ENCODE measurements at places on chromosomes 16 and 17.

DNA sequence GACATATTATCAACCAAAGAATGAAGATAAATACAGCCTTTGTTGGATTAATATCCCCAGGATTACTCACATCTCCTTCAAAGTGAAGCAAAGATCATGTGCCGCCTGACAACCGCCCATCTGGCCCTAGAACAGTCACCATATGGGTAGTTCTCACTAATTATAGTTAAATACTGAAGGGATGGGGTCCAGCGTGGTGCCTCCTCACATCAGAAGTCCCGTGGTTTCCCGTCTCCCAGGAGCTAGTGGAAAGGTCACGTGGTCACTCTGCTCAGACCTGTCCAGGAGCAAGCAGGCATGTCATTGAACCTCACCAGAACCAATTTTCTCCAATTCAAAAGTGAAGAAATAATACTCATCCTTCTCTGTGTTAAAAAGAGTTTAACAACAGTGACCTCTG is 434.5 kb downstream of the SHISA9 start:
- no peak for DNase-seq

GRCh38 chr16:8919089-8919933 is 37.2 kb downstream of the LITAFD start:
- DNase-seq = no peak

GRCh38 chr16:4700997-4701743 is 7.8 kb downstream of the NUDT16L1 start:
- no peak for DNase-seq

DNA sequence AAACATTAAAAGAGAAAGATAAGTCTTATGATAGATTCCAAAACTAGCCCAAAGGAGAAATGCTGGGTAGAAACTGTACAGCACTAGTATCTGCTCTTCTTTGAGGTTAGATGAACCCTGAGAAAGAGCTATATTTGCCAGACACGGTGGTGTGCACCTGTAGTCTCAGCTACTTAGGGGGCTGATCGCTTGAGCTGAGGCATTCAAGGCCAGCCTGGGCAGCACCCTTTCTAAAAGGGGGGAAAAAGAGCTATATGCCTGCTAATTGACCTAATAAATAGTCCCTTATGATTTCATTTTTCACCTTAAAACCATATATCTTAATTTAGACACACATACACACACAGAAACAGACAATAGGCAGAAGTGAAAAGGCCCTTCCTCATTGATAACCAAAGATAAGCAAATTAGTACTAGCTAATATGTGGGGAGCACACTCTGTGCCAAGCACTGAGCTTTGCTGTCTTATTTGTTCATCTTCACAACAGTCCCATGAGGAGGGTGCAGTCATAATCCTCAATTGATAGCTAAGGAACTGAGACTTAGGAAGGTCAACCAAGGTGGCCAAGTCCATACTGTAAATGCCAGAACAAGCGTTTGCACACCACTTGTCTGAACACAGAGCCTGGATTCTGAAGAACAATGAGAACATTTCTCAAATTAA is 56.6 kb upstream of the NLK start:
- DNase-seq = no peak

DNA sequence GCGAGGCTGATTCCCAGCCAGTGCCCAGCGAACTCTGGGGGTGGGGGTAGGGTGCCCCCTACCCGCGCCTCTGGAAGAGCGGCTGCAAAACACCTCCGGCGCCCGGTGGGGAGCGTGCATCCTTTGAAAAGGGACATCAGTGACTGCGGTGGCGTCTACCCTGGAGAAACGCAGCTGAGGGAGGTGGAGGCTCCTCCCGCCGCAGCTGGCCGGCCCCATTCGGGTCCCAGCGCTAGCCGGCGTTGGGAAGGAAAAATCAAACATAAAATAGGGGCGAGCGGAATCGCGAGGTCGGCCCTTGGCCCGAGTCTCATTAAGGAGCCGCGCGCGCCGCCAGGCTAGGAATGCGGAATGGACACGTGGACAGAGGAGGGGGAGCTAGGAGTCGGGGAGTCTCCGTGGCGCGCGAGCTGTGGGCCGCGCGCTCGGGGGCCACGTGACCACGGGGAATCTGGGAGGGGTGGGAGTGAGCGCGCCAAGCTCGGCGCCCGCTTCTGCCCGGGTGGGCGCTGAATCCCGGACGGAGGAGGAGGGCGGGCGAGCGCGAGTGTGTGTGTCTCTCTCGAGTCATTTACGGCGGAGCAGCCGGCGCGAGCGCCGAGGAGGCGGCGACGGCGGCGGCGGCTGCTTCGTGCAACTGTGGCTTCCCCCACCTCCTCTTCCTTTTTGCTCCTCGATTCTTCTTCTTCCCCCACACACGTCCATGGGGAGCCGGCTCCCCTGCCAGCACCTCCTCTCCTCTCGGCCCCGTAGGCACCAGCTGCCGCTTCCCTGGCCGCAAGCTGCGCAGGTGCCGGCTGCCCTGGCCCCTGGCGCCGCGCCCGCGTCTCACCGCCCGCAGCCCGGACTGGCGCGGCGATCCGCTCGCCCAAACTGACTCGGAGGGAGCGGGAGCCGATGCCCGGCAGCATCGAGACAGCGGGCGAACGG is at the start of gene TMEM132E:
Gene TMEM132E, plus strand, starts transcription at position 566 of the 930 bp plus-strand sequence. CDS start 1,495 bp downstream, outside the sequence.
- DNase-seq = no peak

DNA sequence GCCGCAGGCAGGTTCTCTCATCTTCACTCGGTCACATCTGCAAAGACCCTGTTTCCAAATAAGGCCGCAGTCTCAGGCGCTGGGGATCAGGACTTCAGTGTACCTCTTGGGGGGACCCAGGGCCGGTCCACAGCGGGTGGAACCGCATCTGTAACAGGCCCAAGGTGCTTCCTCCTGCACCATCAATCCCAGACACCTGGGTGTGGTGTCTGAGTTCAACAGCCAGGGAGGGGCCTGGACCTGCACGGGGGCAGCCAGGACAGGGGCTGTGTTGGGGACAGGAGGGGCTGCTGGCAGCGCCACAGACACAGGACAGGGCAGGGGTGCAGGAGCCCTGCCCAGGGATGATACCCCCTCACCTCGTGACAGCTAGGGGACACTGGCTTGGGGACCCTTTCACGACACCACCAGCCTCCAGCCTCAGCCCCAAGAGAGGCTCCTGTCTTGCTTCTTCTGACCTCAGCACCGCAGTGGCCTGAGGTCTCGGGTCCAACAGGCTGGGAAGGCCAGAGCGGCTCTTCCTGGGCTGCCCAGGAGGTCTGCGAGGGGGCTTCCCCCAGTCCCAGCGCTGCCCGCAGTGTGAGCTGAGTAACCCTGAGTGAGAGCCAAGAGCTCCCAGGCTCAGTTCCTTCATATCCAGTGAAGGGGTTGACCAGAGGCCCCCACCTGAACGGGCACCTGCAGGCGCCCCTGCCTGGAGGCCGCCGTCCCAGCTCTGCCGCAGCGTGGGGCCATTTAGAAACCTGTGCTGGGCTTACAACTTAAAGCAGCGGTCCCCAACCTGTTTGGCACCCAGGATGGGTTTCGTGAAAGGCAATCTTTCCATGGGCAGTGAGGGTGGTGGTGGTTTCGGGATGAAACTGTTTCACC is 30.7 kb upstream of the BAHCC1 start:
- no peak for DNase-seq

- DNase-seq = no peak
These were observed 143.8 kb downstream of the CLEC16A start for GRCh38 chr16:11088074-11088730.

DNA sequence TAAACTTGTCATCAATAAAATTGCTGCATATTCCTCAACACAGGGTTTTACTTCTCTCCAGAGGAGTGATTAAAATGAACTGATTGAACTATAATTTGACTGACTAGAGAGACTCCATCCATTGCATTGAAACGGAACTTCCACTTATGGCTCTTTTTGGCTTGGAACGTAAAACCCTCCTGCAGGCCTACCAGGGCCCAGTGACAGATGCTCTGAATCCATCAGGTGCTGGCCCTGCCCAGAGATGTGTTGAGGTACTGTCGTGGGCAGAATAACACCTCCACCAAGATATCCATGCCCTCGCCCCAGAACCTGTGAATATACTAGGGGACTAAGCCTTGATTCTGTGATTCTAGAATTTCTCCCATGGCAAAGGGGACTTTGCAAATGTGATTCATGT is 45.4 kb downstream of the CBLN1 start:
- DNase-seq = no peak

- no peak for DNase-seq
These were observed 89.3 kb upstream of the CIBAR2 start for GRCh38 chr16:85201574-85201973.

- DNase-seq = no peak
These were observed 2.5 kb upstream of the GJD3 start for GRCh38 chr17:40366861-40367518.

DNA sequence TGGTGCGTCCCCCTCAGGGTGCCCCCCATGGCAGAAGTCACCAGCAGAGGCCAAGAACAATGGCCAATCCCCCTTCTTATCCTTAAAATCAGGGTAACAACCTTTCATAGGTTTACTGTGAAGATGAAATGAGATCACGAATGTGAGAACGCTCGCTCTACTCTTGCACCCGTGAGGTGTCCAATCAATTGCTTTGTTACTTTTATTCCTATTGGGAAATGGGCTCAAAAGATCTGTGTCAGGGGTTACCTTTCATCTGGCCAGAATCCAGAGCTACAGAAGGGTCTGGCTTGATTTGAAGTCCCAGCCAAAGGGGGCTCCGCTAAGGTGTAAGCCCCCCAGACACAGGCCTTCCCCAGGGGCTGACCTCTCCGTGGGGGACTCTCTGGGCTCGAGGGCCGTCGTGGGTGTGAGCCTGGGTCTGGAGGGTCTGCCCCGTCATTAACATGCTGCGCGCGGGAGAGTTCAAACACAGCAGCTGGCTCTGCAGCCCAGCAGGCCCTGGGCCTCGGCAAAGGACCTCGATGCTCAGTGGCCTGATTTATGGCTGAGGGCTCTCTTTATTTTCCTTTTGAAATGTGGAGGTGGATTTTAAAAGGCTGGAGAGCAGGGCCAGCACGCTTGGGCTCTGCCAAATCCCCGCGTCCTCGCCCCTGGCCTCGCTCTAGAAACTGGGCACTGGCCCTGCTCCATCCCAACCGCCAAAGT is 10.4 kb downstream of the ABR start:
- no peak for DNase-seq

- DNase-seq = no peak
These were observed 12.8 kb downstream of the SLC7A6OS start for GRCh38 chr16:68297908-68298307.

DNA sequence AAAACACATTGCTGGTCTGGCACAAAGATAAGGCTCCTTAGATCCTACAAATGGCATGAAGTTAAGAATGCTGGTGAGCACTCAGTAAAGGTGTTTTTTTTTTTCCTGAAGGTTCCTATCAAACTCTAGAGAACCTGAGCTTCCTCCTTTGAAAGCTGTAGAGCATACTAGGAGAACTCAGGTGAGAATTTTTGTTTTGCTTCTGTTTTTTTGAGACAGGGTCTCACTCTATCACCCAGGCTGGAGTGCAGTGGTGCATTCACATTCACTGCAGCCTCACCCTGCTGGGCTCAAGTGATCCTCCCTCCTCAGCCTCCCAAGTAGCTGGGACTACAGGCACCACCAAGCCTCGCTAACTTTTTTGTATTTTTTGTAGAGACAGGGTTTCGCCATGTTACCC is 21.0 kb upstream of the CIITA start:
- DNase-seq = no peak

GRCh38 chr16:83870830-83871229 is 28.1 kb upstream of the MLYCD start:
- DNase-seq = no peak

- no peak for DNase-seq
These were observed 19.2 kb upstream of the SSTR2 start for GRCh38 chr17:73145641-73146040.

- DNase-seq = no peak
These were observed 68.8 kb downstream of the GSG1L start for GRCh38 chr16:27994686-27995085.

DNA sequence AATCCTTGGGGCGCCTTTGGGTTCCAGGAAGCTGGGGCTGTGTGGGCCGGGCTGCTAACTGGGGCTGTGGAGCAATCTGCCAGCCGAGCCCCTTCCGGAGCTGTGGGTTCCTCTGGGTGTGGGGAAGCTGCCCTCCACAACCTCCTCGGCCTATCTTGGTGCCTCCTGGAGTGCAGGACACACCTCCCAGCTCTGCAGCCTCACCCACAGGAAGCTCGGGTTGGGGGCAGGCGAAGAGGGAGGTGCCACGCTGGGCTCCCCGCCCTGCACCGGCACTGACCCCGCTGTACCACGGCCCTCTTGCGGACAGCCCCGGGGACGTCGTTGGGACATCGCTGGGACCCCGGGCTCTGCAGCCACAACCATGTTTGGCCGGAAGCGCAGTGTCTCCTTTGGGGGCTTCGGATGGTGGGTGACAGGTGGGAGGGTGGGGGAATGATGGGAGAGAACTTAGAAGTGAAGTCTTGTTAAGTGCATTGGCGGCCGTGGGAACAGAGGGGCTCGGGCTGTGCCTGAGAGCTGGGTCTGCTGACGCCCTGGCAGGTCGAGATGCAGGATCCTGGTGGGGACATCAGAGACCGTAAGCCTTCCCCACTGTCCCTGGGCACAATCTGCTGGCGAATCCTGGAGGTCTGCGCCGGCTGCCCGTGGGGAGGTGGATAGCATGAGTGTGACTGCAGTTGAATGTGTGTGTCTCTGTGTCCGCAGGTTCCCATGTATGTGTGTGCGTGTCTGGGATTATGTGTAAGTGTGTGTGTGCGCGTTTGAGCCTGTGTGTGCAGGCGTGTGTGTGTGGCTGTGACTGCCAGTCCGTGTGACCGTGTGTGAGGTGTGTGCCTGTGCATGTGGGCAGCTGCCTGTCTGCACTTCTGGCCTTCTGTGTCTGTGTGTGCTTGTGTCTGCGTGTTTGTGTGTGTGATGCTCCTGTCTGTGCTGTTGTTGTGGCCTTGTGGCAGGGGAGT is at the start of gene RAP1GAP2:
Gene RAP1GAP2, plus strand, starts transcription at position 275 of the 962 bp plus-strand sequence. Its CDS starts 90 bp downstream, at position 365.
- DNase-seq = peak; percentile 30

DNA sequence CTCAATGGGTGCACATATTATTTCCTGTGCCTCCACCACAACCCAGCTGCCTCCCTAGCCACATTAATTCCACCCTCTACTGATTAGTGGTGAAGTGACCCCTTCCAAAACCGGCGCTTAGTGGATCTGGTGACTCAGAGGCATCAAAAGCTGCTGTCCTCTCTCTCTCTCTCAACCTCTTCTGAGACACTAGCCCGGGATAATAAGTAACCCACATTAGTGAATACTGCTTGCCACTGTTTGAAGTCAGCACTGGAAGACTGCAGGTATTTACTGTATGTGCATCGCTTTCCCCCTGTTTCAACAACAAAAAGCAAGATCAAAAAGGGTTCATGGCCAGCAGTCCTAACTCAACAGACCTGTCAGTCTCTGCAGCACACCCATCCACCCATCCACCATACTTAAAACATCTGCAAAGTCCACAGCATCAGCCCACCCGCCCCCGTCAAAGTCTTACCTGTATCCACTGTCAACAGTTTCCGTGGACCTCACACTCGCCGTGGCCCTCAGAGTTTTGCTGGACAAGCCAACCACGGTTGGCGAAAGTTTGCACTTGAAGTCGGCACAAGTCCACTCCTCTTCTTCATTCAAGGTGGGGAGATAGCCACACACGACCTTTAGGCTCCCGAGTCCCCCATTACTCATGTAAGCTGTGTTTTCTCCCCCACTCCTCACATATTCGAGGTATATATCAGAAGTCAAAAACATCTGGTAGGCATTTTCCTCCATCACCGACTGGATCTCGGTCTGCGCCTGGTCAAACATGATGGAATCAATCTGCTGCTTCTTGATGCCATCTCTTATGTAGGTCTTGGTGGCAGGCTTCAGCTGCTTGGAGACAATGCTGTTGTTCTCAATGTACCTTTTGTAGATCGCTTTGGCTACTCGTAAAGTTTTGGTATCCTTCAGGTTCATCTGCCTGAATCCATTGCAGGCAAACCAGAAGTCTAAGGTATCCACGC is 3.8 kb downstream of the AXIN2 start:
- DNase-seq = no peak

- no peak for DNase-seq
These were observed 786 bp upstream of the CDK5RAP3 start for GRCh38 chr17:47969930-47970724.

Measured in memory B cell (primary cell).